ENCODE measurements at places on chromosomes 11 and 22.
A peak's percentile ranks its signal among the peaks of the same experiment; 100 is the strongest.

- DNase-seq = no peak
These were observed 8.5 kb downstream of the FHIP1B start for GRCh38 chr11:6225896-6226295.

GRCh38 chr11:62435846-62436660 lies 17.2 kb downstream of the SCGB1A1 start:
- DNase-seq = no peak

GRCh38 chr11:104704146-104704830 lies 194.0 kb downstream of the CASP12 start:
- DNase-seq = no peak

- no peak for DNase-seq
These were observed 17.4 kb upstream of the FLRT1 start for GRCh38 chr11:64018310-64018709.

DNA sequence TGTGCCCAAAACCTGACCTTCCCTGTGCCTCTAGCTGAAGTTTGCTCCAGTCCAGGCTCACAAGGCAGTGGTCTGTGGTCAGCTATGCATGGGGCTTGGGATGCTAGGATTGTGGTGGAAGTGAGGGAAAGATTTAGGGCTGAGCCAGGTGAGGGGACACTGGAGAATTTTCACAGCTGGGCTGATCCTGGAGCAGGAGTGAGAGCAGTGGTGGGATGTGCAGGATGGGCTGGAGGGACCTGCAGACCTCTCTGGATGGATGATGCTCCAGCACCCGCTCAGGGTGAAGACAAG lies 23.9 kb upstream of the KDM2A start:
- DNase-seq = no peak

DNA sequence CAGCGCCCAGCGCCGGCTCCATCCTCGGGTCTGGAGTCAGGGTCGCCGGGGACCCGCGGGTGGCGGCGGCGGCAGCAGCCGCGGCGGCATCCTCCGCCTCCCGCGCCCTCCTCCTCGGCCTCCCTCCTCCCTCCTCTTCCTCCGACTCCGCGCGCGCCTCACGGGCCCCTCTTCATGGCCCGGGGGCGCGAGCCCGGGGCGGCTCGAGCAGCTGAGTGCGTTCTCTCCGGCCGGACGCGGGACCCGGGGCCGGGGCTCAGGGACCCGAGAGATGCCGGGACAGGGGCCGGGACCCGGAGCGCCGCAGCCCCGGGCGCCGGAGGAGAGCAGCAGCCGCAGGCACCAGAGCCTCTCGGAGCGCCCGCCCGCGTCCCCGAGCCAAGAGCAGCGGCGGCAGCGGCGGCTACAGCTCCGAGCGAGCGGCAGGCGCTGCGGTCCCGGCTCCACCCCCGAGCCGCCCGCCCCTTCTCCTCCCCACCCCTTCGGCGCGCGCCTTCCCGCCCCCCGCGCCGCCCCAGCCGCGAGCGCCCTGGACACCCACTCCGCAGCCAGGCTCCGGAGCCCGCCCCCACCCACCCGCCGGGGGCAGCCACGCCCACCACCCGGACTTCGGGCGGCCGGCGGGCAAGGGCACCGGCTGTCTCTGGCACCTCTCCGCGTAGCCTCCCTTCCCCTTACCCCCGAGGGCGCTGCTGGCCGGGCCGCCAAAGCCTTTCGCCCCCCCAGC lies at the start of gene CHST1:
TSS of gene CHST1 (minus strand) at position 417 of the 727 bp plus-strand sequence. CDS start 14,699 bp downstream, outside the sequence.
- DNase-seq = no peak

- no peak for DNase-seq
These were observed 16.7 kb downstream of the ACRV1 start for GRCh38 chr11:125663910-125664309.

DNA sequence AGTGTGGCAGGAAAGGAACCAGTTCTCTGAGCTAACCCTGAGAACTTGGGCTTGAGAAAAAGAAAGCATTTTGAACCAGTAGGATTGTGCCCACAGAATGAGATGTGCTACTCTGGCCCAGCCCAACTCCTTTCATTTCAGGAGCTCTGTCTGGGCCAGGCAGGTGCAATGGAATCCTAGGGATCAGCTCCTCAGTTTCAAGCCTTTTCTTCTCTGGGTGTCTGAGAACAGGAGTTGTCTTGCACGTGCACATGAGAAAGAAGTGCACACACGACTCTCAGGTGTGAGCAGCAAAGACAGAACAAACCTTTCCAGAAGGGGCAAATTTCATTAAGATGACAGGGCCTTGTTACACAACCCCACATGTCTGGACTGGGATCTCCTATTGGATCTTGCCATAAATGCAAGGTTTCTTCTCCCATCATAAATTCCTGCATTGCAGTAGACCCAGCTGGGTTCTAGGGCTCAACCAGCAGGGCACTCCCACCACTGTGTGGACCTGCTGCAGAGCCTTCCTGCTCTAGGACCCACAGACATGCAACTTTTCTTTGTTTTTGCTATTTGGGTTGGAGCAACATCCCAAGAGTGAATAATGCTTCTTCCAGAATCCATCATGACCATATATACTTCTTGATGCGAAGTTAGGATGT lies 24.5 kb upstream of the GGTLC2 start:
- DNase-seq = no peak

- DNase-seq = no peak
These were observed 89.3 kb downstream of the BCR start for GRCh38 chr22:23269441-23270211.

DNA sequence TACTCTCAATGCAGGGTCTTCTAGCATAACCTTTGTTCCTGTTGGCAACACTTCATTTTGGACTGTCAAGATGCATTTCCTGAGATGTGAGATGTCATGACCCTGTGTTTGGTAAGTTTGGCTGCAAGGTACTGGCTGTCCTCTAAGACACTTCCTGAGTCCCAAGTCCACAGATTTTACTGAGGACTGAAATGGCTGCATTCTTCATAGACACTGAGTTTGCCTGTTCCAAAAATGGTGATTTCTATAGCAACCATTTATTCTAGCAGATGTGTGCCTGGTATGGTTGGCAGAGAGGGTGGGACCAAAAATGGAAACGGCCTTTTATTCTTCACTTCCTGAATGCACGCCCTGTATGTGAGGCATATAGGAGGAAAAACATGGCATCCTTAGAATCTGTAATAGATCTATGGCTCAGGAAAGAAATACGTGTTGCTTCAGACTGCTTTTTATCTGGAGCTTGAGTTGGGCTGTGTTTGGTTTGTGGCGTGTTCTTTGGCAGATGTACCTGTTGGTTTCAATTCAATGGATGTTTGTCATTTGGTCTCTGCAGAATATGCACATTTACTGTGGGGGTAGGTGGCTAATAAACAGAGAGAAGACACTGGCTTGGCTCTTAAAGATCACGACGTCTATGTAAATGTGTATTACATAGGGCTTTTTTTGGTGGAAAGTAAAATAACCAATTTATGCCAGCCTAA lies 62.4 kb downstream of the ZBTB16 start:
- no peak for DNase-seq

DNA sequence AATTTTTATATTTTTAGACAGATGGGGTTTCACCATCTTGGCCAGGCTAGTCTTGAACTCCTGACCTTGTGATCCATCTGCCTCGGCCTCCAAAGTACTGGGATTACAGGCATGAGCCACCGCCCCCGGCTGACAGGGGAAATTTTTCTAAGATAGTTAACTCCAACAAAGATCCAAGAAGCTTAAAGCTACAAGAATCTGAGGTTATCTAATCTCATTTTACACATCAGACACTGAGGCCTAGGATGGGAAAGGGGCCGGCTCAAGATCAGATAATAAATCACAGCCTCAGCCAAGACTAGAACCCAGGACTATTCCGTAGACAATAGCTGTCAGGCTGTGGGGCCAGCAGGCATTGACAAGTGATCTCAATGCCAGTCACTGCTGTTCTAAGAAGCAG lies 94.0 kb downstream of the AMBRA1 start:
- DNase-seq = no peak

DNA sequence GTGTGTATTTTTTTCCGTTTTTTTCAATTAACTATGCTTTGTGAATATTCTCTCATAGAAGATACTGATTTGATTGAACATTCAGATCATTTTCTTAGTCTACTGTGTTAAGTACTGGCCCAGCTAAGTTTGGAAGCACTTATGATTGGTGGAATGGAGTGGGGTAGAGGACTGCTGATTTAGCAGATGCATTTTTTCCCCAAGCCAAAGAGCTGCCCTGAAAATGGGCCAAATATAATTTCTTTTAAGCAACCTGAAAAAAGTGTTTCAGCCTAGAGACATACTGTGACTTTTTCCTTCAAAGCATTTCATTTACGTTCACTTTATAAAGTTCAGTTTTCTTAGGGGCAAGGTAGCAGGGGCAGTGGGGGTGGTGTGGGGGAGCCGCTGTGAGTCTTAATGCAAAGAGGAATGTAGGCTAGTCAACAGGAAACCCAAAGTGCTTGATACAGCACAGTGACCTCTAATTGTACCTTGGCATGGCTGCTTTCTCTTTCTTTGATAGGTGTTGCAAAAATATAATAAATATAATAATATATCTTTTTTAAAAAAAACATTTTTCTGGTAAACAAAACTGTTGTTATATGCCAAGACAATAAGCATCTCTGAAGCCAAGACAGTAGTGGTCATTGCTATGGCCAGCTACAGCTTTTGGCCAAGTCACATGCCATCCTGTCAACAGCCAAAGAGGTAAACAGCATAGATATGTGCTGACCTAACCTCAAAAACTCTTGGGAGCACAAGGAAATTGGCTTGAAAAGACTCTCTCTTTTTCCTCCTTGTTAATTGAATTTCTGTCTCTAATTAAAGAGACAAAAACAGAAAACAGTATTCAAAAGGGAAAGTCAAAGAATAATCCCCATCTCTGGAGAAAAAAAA lies 58.8 kb downstream of the LIF start:
- DNase-seq = no peak

GRCh38 chr11:106939157-106939556 lies 79.1 kb downstream of the GUCY1A2 start:
- no peak for DNase-seq

- no peak for DNase-seq
These were observed 29.5 kb downstream of the KCNQ1 start for GRCh38 chr11:2474059-2474901.

GRCh38 chr22:25360411-25360810 lies 141.0 kb downstream of the CRYBB2 start:
- peak; percentile 35 for DNase-seq

- DNase-seq = no peak
These were observed 63.3 kb downstream of the TRIM44 start for GRCh38 chr11:35725885-35726284.

DNA sequence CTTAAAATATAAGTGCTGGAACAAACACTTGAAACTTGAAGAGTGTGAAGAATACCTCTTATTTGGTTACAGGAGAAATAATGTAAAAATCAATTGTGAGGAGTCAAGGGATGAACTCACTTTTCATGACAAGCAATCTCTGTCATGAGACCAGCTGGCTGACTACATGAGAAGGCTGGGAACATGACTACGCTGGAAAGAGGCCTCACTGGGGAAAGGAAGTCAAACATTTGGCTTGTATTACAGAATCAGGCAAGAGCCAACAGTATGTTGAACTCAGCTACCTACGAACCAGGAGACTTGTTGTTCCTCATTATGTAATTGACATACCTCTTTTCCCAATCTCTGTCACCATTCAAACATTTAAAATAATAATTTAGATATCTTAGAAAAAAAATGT lies 14.4 kb downstream of the DCDC1 start:
- DNase-seq = no peak

GRCh38 chr22:25361899-25362214 lies 142.4 kb downstream of the CRYBB2 start:
- no peak for DNase-seq

DNA sequence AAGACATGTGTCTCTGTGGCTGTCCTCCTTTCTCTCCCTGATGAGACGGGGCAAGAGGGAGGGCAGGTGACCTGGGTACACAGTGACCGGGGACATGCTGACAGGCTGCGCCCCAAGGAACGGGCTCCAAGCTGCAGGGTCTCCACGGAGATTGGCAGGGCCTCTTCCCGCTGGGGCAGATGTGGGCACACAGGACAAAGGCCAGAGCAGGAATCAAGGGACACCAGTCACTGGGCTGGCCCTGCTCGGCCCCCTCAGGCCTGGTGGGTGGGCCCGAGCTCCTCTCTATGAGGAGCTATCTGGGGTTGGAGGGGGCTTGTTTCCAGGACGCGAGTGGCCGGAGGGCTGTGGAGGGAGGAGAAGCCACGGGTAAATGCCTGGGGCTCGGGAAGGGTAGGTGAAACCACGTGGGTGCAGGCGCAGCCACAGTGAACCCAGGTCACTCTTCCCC lies 11.2 kb downstream of the PNPLA5 start:
- DNase-seq = no peak

DNA sequence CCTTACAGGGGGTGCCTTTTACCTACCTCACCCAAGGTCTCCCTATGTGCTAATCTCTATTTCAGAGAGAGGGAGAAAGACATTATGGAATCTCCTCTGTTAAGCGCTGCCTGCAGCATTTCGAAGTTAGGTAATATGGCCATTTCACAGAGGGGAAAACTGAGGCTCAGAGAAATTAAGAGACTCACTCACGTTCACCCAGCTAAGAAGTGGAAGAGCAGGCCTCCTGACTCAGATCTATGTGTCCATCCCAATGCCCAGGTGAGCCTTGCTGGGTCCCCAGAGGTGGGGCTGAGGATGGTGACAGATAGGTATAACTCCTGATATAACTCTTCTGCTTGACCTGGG lies 147.0 kb downstream of the FBXO7 start:
- no peak for DNase-seq

DNA sequence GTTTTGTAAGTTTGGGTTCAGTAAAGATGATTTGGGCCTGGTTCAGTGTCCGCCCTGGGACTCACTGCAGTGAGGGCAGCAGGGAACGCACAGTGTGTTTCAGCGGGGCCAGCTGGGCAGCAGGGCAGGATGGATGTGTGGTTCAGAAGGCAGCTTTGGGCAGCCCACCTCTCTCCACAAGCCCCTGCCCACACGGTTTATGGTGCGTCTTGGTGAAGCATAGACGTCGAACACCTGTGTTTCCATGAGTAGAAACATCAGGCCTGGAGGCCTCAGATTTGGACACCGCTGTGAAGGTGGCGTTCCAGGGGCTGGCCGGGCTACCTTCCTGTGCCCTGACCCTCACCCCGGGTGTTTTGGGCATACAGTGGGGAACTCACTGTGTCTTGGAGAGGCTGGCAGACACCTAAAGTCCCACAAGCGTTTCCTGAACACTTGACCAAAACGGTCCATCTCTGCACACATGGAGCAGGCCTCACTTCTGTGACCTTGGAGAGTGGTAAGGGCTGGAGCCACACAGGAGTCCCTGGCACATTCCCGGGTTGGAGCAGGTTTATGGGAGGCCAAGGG lies 59.0 kb downstream of the ST14 start:
- no peak for DNase-seq

DNA sequence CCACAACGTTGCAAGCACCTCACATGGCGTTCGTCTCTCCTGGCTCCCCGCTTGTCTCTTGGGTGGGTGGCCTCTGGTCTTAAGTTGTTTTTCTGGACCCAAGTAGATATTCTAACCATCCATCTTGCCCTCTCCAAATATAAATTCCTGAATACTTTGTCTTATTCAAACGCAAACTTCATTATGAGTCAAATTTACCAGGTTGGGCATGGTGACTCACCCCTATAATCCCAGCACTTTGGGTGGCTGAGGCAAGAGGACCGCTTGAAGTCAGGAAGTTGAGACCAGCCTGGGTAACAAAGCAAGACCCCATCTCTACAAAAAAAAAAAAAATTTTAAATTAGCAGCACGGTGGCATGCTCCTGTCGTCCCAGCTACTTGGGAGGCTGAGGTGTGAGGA lies 5.1 kb upstream of the IGSF9B start:
- no peak for DNase-seq

GRCh38 chr22:30945653-30946052 lies 22.9 kb downstream of the MORC2 start:
- DNase-seq = no peak

GRCh38 chr11:67278135-67278938 lies 10.8 kb upstream of the ANKRD13D start:
- no peak for DNase-seq

Measured in ascending aorta (tissue), 2 donors.